ENCODE measurements at places on chromosomes 13 and 19. TPM values are rescaled to one million over a fixed set of nuclear protein-coding genes. Genes with fewer than 3 reads are reported as not detected.

GRCh38 chr13:46396341-46396740 lies 9.3 kb upstream of the RUBCNL start:
- no peak for DNase-seq

DNA sequence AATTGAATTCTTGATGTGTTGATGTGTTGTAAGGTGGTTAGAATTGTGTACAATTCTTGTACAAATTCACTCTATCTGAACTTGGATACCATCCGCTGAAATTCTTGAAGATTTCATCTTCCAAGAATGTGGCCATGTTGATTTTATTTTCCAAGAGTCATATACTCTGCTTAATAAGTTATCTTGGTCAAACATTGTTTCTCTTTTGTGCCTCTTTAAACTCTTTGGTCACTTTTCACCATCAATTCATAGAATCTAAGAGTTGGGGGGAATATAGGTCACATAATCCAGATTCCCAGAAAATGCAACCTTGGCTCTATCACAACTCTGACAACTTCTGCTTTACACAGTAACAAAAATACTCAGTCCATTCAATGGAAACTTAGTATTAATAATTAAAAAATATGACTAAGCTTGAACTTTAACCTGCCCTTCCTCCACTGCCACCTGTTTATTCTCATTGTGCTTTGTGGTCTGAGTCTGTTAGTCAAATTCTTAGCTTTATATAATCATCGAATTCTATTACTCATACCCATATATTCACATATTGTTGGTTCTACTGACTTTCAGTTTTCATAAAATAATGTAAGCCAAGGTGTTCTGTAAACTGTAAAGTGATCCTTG lies 373.2 kb downstream of the LMO7 start:
- DNase-seq: no peak

- peak; percentile 61 for DNase-seq
Observed at GRCh38 chr13:20525601-20526544, at the start of gene CRYL1. Gene CRYL1 (minus strand): TSS chr13:20525857. CDS start chr13:20525794, 63 bp downstream.

The IRGC gene
- not detected for total RNA-seq

- no peak for DNase-seq
Observed at GRCh38 chr13:23794267-23795161, 94.7 kb downstream of the MIPEP start.

GRCh38 chr13:41864658-41865057 lies 96.3 kb downstream of the VWA8 start:
- no peak for DNase-seq

The CALR3 gene
- total RNA-seq: not detected

The C19orf85 gene
- total RNA-seq: not detected

- no peak for DNase-seq
Observed at GRCh38 chr13:42885325-42885724, 103.9 kb downstream of the FAM216B start.

GRCh38 chr19:38394488-38394887 lies 6.0 kb downstream of the SPRED3 start:
- no peak for DNase-seq

GRCh38 chr19:23855676-23856075 lies 59.0 kb upstream of the ZNF726 start:
- no peak for DNase-seq

- no peak for DNase-seq
Observed at GRCh38 chr13:52432456-52432855, 18.0 kb downstream of the VPS36 start.

All from gastrocnemius medialis (tissue), 4 donors.